ENCODE measurements at places on chromosomes 1 and 21.

GRCh38 chr1:222665964-222666363 lies 46.3 kb downstream of the AIDA start:
- no peak for DNase-seq

- DNase-seq = no peak
Measured at GRCh38 chr1:162080472-162081015, 11.1 kb downstream of the NOS1AP start.

- no peak for DNase-seq
Measured at GRCh38 chr1:24932284-24932683, 2.2 kb upstream of the RUNX3 start.

- no peak for DNase-seq
Measured at GRCh38 chr1:219066098-219066497, 107.6 kb upstream of the LYPLAL1 start.

DNA sequence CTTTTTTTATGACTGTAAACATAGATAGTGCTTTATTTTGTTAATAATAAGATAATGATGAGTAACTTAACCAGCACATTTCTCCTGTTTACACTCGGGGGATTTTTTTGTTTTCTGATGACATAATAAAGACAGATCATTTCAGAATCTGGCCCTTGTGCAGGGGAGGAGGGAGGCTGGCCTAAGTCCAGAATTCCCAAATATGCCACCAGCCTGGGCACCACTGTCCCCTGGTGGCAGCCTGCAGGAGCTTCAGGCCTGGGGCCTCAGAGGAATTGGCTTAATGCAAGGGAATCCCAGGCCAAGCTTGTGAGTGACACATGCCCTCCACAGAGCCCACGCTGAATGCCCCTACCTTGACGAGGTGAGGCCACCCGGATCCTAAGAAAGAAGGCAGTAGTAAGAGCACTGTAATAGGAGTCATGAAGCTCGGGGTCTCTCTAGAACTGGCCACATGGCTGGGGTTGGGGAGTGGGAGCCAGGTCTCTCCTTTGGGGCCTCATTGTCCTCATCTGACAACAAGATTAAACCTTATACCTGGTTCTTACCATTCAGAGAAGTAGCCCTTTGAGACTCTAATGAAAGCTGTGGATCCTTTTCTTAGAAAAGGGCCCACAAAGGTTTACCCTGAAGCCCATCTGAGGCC lies 24.1 kb downstream of the ETNK2 start:
- no peak for DNase-seq

DNA sequence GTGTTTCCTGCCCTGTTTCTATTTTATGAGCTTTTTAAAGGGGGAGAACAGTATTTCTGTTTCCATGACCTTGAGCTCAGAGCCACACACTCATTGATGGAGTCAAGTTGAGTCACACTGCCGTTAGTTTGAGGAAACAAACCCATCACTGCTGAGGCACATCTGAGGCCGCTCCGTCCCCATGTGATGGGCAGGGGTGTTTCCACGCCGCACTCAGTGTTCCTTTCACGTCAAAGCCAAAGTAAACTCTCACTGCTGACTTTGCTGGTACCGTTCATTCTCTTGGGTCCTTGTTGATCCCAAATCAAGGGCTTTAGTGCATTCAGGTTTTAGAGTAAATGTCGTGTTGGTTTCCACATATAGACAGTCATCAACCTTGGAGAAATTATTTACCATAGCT lies 48.8 kb downstream of the PKNOX1 start:
- no peak for DNase-seq

GRCh38 chr1:154745750-154746425 lies 124.2 kb downstream of the KCNN3 start:
- no peak for DNase-seq

DNA sequence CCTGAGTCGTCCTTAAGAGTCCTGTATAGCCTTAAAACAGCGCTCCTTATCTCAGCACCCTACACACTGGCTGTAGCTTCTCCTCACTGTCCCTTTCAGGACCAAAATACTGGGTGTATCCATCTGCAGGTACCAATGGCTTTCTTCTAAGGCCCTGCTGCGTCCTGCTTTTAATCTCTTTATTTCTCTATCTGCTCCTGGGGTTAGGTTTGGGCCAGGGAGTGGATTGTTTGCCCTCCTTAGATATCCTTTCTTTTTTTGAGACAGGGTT lies 12.1 kb downstream of the IL6R start:
- no peak for DNase-seq

DNA sequence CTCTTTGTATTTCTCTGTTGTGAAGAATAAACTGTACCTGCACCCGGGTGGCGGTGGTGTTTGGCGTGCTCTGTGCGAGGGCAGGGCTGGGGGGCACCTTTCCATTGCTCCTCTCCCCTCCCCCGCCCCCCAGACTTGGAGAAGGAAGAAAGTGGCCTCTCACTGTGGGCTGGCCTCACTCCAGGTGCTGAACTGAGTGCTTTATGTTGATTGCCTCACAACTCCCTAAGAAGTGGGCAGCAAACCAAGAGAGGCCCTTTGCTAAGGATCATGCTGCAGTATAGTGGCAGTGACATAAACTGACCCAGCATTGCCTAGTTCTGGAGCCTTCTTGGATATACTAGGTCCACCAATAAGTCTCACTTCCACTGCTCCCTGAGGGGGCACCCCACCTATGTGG lies 20.2 kb downstream of the A3GALT2 start:
- no peak for DNase-seq

GRCh38 chr1:197195100-197195499 lies 48.6 kb upstream of the ASPM start:
- no peak for DNase-seq

DNA sequence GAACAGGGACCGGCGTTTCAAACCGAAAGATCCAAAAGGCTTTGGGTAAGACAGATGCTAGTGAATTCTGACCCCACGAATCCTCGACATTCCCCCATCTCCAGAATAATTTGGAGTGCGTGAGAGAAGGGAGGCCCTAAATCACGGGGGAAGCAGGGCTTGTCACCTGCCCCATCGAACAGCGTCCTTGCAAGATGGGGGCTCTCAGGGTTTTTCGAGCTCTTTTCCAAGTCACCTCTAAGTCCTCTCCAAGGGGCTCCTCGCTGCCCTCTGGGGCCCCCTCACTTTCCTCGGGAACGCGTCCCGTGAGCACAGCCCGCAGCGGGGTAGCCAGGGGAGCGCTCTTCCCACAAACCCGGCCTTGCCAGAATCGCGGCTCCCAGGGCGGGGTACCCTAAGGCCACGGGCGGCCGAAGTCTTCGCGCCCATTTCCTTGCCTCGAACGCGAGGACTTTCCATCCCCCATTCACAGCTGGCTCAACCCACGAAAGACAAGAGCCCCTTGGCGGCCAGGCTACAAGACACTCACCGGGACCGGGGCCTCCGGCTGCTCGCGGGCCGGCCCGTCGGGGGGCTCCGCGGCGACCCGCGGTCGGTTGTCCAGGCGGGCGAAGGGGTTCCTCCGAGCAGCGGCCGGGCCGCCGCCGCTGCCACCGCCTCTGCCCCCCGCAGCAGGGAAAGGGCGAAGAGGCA lies 546 bp downstream of the DONSON start:
- DNase-seq = peak; percentile 13

- no peak for DNase-seq
Measured at GRCh38 chr1:167499664-167500101, 18.6 kb downstream of the CD247 start.

GRCh38 chr1:98653123-98653522 lies 8.4 kb upstream of the SNX7 start:
- no peak for DNase-seq

DNA sequence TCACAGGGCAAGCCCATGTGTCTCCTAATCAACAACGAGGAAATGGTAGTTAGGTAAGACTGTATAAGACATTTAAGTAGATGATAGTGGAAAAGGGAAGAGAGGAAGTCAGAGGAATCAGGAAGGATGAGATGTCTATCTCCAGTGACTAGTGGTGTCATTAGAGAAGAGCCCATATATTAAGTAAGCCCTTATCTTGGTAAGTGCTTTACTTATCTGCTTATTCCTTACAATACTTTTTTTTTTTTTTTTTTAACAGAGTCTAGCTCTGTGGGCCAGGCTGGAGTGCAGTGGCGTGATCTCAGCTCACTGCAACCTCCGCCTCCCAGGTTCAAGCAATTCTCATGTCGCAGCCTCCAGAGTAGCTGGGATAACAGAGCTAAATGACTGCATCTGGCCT lies 29.5 kb downstream of the RNF11 start:
- no peak for DNase-seq

DNA sequence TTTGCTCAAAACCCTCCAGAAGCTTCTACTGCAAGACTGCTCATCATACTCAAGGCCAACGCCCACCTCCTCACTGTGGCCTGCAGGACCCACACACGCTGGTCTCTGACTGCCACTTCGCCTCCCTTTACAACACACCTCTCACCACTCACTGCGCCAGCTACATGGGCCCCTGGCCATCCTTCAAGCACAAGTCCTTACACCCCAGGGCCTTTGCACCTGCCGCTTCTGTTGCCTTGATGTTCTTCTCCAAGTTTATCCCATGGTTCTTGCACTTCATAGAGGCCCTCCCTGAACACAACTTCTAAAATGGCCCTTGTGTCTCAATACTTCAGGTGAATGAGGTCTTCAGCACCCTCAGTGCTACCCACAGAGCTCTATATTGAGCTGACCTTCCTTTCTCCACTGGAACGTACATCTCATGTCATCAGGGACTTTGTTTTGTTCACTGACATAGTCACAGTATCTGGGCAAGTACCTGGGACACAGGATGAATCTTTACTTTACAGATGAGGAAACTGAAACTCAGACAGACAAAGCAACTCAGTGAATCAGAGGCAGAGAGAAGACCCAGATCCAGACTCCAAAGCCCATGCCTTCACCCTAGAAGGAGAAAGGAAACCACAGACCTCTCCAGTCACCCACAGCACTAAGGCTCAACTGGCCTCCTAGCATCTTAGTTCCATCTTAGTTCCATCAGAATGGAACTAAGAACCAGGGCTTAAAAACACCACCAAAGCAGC lies 34.7 kb upstream of the CLSTN1 start:
- no peak for DNase-seq

DNA sequence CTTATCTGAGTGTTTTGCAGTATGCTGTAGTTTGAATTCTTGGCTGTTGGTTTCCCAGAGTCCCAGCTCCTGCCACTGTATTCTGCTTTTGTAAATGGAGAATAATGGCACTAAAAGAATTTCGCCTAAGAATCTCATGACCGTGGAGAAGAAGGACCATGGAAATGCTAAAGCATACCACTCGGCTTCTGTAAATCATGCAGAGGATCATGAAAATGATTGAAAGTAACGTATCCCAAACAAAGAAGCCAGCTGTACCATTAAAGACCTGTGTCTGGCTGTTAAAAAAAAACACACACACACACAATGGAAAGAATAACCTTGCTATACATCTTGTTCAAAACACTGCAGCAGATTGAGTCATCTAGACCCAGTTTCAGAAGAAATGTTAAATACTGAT lies 287.9 kb downstream of the ZNF326 start:
- DNase-seq = no peak

GRCh38 chr1:59543211-59543668 lies 246.3 kb downstream of the FGGY start:
- DNase-seq = no peak

DNA sequence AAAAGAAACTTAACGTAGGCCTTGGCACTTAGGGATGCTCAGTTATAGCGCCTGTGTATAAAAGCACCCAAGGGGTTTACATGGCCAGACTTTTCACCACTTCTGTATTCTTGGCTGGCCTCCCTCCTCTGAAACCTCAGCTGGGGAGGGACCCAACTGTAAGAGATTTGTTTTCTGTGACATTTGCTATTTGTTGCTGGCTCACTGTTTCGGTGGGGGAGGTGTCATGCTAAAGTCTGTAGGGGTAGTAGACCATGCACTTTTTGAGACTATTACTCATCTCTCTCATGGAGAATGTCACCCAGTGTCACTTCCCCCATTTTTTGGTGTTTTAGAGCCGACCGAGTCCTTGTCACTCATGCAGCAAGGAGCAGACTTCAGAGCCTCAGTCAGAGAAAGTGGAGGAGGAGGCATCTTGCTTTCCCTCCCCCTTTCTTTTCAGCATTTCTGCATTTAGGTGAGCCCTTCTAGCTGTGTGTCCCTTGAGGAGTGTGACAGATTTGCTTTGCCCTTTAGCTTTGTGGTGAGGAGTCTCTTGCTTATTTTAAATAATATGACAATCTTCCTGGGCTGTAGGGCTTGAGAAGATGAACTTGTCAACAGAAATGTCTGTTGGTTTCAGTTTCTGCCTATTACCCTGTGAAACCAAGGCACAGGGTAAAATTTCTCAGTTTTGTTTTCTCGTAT lies 160.1 kb downstream of the FASLG start:
- peak; percentile 35 for DNase-seq

GRCh38 chr21:25571726-25572121 lies 35.6 kb downstream of the MRPL39 start:
- no peak for DNase-seq

DNA sequence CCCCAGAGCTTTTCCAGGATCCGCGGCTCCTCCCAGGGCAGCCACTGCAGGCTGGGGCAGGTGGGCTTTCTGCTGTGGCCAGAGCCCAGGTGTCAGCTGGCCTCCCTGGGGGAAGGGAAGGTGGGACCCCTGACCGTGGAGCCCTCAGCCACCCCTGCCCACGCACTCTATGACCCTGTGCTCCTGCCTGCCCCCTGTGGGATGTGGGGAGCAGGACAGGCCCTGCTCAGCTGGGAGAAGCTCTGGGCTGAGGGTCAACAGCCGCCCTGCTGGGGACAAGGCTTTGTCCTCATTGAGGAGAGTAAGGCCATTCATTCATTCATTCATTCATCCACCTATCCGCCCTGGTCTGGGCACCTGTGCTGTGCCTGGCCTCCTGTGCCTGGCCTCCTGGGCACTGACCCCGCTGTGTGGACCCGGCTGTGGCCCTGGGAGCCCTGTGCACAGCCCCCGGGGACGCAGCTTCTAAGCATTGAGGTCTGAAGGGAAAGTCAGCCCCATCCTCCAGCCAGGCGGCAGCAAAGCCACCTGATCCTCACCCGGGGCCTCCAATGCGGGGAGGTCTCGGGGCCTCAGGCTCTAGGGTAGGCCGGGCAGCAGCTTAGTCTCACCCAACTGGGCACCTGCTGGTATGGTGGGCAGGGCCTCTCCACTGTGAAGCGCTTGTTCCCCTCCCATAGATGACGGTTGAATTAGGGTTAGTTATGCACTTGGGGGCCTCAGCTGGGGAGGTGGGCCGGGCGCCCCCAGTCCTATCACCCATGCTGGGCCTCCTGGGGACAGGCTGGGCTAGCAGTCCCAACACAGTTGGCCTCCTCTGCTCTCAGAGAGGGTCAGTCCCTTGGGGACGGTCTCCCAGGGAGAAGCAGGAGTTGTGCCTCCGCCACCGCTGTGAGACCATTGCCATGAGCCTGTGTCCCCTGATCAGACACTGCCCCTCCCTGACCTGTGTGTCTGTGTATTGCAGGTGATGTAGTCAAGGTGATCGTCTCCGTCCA lies 6.0 kb downstream of the TNFRSF14 start:
- no peak for DNase-seq

GRCh38 chr1:91866425-91866824 lies 19.5 kb downstream of the TGFBR3 start:
- no peak for DNase-seq

DNA sequence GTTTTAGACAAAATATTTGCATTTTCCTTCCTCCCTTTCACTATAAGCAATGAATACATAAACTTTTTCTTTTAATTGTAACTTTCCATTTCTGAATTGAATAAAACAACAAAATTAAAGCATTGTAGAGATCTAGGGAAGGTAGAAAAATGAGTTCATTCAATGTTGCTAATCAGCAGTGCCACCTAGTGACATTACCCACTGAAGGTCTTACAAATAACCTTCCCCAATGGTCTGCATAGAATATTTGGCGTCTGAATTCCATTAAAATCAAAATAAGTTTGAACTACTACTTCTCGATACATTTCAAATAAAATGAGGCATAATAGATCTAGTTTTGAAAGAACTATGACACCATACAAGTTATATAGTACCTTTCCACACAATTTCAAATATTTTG lies 19.6 kb downstream of the FH start:
- no peak for DNase-seq
